Calu3 (cell line): ENCODE measurements at places on chromosomes 3 and 15. TPM values are rescaled to one million over a fixed set of nuclear protein-coding genes. Genes with fewer than 3 reads are reported as not detected.

GRCh38 chr15:90315278-90315982 lies 36.7 kb upstream of the ZNF774 start:
- no peak for DNase-seq

DNA sequence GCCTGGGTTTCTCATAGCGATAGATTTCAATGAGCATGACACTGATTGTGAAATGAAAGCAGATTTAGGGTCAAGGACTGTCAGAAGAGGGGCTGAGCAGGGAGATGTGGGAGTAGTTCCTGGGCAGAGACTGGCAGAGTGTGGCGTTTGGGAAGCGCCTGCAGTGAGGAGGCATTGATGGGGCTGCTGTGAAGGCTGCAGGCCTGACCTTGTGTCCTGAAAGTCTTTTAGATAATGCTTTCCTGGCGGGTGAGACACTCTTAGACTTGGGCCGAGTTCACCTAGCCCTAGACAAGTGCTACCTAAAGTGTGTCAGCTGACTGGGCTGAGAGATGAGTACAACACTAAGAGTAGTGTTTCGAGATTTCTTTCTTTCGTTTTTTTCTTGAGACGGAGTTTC lies 20.7 kb downstream of the USP13 start:
- no peak for DNase-seq

DNA sequence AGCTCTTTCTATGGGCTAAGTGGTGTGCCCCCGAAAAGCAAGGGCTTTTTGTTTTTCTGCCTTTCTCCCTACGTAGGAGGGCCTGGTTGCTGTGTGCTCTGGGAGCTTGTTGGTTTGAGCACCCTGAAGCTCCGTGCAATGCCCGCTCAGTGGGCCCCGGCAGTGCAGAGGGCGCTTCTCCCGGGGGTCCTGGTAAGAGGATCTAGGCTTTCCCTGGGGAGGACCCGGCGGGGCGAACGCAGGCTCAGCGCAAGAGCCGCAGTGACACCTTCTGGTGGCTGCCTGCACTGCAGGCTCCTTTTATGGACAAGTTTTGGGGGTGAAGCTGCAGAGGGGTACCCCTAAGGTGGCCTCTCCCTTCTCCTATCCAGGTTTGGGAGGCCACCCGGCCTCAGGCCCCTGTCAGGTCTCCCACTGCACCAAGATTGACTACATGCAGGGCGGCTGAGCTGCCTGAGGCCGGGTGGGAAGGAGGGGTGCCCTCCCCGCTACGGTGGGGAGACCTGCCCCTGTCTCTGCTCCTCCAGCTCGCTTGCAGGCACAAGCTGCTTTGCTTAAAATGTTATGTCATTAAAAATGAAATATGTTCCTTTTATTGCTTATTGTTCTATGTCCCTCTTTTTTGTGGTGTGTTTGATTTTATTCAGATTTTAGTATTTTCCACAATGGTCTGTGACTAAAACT lies 387.9 kb downstream of the GABRG3 start:
- no peak for DNase-seq

GRCh38 chr3:133393691-133394474 lies 6.0 kb upstream of the BFSP2 start:
- no peak for DNase-seq

The ULK4 gene
- total RNA-seq: 8.6 and 8.7 TPM in 2 replicates

GRCh38 chr3:156404217-156404616 lies 150.7 kb downstream of the SSR3 start:
- no peak for DNase-seq

GRCh38 chr3:151195826-151196225 lies 7.2 kb downstream of the GPR171 start:
- no peak for DNase-seq

DNA sequence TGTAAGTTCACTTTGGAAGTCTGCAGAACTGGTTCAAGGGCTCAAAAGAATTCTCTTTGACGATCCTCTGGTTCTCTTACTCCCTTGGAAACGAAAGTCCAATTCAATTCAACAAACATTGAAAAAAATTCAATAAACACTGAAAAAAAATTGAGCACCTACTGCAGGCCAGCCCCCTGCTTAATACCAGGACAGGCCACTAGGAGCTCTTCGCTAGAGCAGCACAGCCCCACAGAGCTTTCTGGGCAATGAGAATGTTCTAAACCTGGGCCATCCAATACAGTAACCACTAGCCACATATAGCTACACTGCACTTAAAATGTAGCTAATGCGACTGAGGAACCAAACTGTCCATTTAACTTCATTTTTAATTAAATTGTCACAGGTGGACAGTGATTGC lies 50.4 kb upstream of the DCLK3 start:
- DNase-seq: no peak

DNA sequence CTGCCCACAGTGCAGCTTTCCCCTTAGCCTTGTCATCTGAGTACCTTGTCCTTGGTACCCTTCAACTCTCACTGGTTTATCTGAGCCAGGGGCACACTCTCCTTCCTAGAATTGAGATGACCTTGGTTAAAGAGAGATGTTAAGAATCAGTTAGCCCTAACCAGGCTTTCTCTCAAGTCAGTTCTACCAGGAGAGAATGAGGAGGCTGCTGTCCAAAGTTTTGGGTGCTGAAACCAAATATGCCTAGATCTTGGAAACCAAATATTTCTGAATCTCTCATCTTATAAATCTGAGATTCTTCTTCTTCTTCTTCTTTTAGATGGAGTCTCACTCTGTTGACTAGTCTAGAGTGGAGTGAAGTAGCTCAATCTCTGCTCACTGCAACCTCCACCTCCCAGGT lies 12.0 kb upstream of the CTXND1 start:
- DNase-seq: no peak

- DNase-seq: peak; percentile 44
Observed at GRCh38 chr3:148075771-148076716, 621.7 kb upstream of the AGTR1 start.

DNA sequence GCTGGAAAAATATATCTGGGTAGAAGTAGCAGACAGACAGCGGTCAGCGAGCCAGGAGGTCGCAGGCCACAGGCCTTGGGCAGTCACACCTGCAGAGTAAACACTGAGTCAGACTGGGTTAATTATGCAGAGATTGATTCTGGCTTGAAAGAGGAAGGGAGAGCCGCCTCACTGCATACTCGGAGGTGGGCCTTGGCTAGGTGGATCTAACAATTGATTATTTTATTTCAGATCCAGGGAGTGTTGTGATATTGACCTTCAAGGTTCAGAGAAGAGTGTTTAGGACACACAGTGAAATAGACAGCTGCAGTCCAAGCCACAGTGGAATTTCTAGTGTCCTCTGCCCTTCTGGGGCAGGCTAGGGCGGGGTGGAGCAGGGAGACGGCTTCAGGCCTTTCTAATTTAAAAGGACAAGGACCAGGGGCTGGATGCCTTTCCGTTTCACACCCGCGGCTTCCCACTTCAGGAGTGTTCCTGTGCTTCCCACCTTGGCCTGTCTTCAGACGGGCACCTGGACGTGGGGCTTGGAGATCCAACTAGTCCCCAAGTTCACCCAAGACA lies 237.3 kb downstream of the XXYLT1 start:
- DNase-seq: peak; percentile 87

DNA sequence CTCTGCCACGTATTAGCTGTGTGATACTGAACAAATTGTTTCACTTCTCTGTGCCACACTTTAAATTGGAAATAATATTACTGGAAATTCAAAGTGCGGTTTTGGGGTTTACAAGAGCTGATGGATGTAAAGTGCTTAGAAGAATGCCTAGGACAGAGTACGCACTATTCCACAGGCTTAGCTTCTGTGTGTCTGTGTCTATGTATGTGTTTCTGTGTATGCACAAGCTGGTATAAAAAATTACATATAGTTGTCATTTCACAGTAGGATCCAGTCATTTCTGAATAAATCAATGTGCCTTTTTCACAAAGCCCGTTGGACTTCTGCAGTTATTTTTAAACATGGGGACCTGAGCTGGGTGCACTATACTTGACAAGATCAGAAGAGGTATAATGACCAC lies 370.4 kb downstream of the TUSC7 start:
- DNase-seq: no peak

DNA sequence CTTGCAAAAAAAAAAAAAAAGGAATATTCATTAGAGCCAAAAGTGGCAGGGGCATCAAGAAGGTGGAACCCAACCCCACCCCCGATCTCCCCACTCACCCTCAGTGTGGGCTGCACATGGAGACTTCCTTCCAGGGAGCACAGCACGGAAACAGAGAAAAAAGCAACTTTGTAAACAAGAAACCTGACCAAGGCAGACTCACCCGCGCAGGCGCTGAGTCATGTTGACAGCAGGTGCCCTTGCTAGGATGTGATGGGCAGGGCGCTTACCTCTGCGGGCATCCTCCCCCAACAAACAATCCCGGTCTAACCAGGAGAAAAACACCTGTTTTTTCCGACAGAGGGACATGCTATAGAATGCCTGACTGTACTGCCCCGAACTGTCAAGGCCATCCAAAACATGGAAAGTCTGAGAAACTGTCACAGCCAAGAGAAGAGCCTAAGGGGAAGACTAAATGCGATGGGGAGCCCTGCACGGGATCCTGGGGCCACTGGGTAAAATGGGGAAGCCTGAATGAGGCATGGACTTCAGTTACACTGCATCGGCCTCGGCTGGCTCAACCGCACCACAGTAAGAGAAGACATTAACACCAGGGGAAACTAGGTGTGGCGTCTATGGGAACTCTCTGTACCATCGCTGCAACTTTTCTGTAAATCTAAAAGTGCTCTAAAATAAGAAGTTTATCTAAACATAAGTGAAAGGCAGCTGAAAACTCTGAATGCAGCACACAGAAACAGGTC lies 66.7 kb upstream of the GATA2 start:
- peak; percentile 67 for DNase-seq

DNA sequence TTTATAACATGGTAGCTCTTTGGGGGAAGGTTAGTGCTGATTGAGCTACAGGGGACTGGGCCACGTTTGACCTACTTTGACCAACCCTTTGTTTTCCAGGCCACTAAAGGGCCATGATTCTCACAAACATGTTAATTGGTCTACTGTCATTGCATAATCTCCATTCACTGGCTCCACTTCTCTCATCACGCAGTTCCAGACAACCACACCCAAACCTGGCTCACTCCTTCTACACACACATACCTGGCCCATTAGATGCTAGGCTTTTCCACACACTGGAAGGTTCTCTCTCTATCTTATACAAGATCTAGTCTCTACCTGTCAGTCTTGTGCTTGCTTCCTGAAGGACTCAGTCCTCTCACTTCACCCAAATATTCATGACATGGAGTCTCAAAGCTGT lies 15.9 kb downstream of the TGM5 start:
- no peak for DNase-seq

DNA sequence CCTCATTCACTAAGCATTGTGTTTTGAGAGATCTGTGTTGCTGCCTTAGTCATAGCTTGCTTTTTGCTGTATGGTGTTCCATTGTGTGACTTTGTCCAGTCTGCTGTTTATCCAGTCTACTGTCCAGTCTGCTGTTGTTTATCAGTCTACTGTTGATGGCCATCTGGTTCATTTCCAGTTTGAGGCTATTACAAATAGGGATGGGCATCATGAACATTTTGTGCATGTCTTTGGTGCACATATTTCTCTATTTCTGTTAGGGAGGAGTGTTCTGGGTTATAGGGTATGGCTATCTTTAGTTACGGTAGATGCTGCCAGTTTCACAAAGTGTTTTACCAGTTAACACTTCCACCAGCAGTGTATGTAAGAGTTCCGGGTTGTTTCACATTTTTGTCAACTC lies 22.2 kb upstream of the CLEC3B start:
- no peak for DNase-seq

The OIP5 gene
- total RNA-seq: 8.0 and 8.5 TPM in 2 replicates

- peak; percentile 50 for DNase-seq
Observed at GRCh38 chr15:64443747-64444621, 16.4 kb upstream of the ZNF609 start.

GRCh38 chr3:70766301-70766700 lies 453.9 kb upstream of the MDFIC2 start:
- DNase-seq: no peak
